Caki2 (cell line): ENCODE measurements at places on chromosomes 12 and 14.

GRCh38 chr12:115261691-115262398 is 577.9 kb upstream of the TBX3 start:
- DNase-seq = peak; percentile 83

DNA sequence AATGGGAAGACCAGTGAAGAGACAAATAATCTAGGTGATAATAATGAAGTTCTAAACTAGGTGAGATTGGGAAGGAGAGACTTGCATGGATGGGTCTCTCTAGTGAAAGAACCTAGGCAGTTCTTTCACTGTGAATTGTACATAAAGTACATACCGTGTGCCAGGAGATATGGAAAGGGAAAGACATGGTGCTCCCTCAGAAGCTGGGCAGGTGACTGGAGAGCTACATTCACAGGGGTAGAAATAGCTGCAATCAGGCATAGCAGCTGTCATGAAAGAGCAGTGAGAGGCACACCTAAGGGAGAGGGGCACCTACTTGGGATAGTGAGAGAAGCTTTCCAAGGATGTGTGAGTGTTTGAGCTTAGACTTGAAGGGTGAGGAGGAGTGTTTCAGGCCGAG is 9.3 kb downstream of the STK38L start:
- no peak for DNase-seq

GRCh38 chr14:96206461-96206860 is 1.8 kb downstream of the BDKRB2 start:
- no peak for DNase-seq

DNA sequence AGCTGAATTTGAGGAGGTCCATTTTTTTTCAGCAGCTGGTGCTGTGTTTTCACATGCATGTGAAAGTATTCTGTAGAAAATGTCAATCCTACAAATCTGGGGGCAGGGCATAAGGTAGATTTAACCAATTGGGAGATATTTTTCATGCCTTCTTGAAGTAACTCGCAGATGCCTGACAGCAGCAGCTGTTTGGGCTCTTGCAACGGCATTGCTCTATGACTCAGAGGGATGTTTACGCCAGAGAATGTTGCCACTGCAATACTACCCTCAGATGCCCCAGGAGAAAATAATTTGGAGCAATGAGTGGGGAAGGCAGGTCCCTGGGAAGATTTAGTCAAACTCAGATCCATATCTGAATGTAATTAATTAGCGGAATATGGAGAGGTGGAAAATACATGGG is 42.5 kb upstream of the MYBPC1 start:
- no peak for DNase-seq

DNA sequence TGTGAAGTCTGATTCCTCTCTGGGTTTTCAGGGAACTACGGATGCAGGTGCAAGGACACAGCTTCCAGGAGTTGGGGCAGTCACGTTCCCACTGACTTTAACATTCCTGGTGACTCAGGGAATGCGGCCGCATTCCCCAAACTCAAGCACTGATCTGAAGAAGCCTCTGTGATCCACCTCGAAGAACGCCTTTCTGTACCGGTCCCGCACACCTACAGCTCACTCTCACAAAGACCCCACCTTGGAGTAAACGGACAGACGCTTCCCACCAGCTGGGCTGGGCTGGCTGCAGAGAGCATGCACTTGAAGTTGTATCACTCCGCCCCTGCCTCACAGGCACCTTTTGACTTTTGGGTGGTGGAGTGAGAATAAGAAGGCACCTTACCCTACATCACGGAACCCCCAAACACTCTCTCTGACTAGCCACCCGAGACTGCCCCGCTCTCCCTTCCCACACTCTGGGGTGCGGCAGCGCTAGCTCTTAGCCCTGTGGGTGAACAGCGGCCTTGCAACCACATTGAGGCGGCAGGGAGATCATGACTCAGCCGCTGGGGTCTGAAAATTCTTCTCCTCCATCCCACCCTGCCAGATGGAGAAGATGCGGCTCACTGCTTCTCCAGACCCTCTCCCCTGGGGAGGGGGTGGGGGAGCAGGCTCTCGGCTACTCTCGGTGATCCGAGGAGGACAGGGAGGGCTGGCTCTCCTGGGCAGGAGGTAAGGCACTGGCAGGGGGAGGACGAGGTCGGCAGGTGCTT is 23.7 kb upstream of the HDAC7 start:
- DNase-seq = no peak
